NCI-H2227 treated with DMSO at 0.1 percent for 48 hours (cell line): ENCODE measurements at places on chromosomes 3 and 15.

DNA sequence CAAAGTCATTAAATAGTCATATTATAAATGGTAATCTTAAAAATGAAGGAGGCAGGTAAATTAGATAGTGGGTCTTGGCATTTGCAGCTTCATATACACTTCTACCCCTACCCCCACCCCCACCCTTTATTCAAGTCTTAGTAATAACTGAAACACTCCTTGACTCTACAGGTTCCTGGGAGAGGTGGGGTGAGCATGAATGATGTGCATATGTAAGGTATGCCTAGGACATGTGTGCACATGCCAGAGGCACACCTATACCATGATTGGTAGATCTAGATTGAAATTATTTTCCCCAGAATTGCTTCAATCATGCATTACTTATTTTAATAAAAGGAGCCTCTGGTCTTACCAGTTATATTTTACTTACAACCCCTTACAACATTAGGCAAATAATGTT, 40.1 kb upstream of the PDCD6IP start:
- no peak for DNase-seq

DNA sequence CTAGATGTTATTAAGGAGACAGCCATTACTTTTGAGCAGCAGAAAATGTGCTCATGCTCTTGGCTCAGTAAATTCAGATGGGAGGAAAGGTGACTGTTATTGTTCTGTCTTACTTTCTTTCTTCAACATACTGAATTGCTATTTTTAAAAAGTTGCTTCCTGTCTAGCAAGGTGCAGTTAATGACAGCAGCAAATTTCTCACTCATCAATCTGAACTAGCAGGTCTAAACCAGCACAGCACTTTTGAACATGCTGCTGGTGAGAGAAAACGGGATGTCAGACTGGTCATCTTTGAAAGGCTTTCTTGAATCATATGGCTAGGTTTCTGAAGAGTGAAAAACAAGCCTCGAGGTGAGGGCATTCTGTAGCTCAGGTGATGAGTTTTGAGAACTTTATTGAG, 384.7 kb downstream of the MFSD1 start:
- DNase-seq: no peak

DNA sequence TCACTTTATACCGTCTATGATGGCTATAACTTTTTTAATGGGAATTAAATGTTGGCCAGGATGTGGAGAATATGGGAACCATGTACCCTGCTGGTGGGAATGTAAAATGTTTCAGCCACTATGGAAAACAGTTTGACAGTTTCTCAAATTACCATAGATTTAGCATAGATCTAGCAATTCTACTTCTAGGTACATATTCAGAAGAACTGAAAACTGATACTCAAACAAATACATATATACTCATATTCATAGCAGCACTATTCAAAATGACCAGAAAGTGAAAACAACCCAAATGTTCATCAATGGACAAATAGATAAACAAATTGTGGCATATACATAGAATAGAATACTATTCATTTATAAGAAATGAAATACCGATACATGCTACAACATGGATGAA, 539.4 kb downstream of the IGSF11 start:
- no peak for DNase-seq

DNA sequence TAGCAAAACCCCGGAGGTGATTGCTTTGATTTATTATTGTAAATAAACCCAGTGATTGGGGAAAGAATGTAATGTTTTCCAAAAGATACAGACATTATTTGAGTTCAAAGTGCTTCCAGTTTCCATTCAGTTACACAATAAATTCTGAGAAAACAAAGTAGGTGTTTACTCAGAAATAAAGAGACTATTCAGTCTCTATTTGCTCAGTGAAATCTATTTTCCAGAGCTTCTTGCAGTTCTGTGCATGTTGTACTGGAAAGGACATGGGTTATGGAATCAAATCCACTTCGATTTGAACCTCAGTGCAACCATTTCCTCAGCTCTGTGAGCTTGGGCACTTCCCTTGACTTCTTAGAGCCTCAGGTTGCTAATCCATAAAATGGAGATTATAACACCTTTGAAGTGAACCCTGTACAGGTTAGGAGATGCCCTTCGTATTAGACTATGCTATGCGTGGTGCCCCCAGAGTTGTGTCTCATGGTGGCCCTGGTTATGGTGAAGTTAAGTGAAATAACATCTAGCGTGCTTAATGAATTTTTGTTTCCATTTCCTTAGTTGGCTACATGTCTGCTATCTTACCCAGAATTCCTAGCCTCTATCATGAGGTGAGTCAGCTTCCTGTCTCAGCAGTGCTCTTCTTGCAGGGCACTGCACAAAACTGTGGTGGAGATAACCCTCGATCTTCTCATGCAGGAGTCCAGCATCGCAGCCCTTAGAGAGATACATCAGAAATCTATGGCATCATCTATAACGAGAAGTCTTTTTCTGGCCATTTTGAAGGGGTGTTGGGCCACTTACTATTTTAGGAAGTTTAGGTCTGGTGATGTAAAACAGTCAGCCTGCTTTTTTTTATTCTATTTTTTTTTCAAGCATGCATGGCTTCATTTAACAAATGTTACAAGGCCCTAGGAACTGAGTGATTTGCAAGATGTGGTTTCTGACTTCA, 97.7 kb downstream of the RPL39L start:
- no peak for DNase-seq

DNA sequence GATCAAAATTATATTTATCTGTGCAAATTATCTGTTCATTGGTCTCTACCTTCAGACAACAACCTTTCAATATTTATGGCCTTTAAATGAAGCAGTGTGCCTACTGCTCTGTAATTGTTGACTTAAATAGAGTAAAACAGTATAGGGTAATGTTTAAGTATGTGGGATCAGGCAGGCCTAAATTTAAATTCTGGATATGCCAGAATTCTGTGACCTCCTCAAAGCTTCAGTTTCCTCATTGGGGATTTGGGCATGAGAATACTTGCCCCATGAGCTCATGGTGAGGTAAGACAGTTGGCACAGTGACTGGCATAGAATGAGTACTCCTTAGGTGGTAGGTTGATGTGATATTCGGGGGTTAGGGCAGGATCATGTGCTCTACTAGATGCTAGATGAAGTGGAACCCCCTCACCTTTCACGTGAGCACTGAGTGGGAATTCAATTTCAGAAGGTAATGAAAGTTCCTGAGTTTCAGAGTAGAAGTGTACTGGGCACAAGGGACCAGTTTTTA, 14.9 kb downstream of the ARL8B start:
- DNase-seq: no peak

DNA sequence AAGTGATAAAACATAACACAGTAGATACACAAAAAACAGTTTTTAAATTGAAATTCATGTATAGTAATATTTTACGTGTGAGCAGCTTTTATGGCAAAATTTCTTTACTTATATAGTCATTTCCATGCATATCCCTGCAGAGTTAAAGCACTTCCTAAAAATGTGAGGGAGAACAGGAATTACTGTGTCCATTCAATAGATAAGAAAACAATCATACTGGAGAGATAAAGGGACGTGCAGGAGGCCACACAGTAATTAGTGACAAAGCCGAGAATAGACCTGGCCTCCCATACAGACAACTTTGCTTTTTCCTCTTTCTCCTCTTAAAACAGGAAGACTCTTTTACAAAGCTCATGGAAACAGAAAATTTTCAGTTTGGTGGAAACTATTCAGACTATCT, 247.5 kb downstream of the CDIN1 start:
- DNase-seq: no peak

DNA sequence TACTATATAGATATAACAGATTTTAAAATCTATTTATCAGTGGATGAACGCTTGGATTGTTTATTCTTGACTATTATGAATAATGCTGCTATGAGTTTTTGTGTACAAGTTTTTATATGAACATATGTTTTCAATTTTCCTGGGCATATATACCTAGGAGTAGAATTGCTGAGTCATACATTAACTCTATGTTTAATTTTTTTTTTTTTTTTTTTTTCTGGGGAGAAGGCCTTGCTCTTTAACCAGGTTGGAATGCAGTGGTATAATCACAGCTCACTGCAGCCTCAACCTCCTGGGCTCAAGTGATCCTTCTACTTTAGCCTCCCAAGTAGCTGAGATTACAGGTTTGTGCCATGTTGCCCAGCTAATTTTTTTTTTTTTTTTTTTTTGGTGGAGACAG, 9.1 kb downstream of the CIDEC start:
- no peak for DNase-seq

- no peak for DNase-seq
These were observed 900 bp upstream of the HYAL3 start for GRCh38 chr3:50299929-50300680.

GRCh38 chr15:85763157-85763556, 31.6 kb downstream of the KLHL25 start:
- no peak for DNase-seq

GRCh38 chr3:26015752-26016151, 225.9 kb downstream of the OXSM start:
- no peak for DNase-seq

GRCh38 chr3:114329823-114330222, 36.0 kb downstream of the TIGIT start:
- DNase-seq: no peak

- no peak for DNase-seq
These were observed 28.3 kb downstream of the RPLP1 start for GRCh38 chr15:69480932-69481331.

- no peak for DNase-seq
These were observed 170.5 kb downstream of the KCNAB1 start for GRCh38 chr3:156290924-156291271.

DNA sequence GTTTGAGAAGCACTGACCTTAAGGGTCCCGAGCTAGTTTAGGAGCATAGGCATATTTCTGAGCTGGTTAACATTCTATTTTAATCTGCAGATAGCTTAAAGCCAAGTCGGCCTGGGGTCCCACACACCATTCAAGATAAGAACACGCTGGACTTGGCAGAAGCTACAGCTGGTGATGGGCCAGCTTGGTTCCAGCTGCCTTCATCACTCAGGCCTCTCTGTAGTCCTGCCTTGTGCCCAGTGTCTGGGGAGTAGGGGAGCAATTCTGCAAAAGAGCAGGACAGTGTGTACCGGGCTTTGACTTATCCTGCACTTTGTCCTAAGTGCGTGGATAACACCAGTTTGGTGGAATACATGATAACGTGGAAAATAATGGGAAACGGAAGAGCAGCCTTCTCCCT, 164.5 kb downstream of the MEGF11 start:
- DNase-seq: no peak
